Activated CD8-positive, alpha-beta memory T cell treated with anti-CD3 and anti-CD28 coated beads for 1 hour (primary cell): ENCODE measurements at places on chromosomes 12 and 14.

DNA sequence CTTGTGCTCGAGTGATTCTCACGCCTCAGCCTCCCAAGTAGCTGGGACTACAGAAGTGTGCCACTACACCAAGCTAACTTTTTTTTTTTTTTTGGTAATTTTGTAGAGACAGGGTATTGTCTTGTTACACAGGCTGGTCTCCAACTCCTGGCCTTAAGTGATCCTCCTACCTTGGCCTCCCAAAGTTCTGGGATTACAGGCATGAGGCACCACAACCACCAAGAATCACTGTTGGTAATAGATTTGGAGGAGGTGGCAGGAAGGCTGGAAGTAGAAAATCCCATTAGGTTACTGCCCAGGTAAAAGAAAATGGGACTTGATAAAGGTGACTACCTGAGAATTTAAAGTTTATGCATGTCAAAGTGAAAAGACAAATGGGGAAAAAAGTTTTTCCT is 1.4 kb upstream of the CDCA4 start:
- DNase-seq, result no peak

DNA sequence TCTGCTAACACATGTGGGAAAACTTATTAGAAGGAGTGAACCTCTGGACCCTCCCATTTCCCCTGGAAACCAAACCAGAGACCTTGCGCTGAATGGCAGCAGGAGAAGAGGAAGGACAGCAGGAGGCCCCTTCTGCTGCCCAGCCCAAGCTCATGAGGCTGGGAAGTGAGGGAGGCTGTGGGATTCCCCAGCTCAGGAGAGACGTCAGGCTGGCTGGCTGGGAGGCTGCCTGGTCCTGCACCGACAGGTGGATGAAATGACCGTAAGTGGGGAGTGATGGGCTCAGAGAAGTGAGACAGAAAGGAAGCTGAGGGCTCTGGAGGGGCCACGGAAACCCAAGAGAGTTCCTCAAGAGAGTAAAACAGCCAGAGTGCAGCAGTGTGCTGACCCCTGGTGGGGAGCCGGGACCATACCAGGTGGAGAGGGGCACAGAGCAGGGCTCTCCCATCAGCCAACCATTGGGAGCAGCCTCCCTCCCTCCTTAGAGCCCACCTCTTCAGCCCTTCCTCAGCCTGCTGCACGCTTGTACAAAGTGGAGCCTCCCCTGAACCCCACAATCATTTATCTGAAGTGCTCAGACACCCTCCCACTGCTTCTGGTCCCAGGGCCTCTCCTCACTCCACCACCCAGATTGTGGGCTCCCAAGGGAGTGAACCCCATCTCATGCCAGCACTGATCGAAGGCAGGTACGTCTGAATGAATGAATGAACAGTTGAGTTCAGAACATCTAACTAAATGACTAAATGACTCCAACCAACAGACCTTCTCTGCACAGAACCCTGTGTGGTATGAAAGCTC is 14.0 kb downstream of the TAMALIN start:
- DNase-seq, result peak; percentile 51

DNA sequence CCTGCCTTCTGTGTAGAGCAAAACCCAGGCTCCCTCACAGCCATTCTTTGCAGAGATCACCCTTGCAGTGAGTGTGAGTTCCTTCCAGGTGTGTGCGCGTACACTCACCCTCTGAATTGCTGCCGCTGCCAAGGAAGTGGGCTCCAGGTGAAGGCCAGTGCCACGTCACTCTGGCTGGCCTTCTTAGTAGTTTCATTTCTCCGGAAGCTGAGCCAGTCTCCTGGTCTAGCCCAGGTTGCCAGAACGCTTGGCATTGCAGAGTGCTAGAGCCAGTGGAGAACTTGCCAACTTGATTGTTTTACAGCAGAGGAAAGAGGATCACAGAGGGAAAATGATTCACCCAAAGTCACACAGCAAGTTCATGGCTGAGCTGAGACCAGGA is 11.0 kb downstream of the CBLN3 start:
- DNase-seq, result no peak

DNA sequence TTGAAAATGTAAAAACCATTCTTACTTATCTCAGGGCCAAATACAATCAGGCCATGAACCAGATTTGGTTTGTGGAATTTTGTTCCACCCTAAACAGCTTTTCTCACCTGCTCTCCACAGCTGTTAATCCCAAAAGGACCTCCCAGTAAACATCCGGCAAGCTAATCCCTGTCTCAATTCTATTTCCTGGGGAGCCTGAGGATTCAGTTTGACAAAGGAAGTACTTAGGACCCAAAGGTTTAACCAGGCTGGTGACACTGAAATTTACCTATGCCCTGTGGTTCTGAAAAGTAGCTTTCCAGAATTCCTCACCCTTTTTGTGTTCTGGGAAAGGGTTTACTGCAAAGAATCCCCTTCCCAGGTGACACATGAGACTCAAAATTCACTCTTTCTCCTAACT is 15.0 kb downstream of the CAPZA3 start:
- no peak for DNase-seq

DNA sequence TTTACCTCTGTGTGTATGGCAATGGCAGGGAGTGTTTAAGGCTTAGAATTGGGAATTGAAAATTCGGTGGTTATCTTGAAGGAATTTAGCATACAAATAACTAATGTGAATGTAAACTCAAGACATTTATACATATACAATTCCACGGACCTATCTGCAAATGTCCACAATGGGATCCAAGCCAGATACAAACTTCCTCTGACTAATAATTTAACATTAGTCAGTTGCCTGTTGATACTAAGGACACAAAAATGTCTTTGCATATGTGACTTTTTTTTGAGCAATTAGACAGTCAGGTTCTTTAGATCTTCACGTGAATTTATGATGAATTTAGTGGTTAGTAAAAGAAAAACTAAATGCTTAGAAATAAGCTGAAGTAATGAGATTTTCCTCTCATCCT is 40.5 kb downstream of the ESR2 start:
- DNase-seq, result no peak

DNA sequence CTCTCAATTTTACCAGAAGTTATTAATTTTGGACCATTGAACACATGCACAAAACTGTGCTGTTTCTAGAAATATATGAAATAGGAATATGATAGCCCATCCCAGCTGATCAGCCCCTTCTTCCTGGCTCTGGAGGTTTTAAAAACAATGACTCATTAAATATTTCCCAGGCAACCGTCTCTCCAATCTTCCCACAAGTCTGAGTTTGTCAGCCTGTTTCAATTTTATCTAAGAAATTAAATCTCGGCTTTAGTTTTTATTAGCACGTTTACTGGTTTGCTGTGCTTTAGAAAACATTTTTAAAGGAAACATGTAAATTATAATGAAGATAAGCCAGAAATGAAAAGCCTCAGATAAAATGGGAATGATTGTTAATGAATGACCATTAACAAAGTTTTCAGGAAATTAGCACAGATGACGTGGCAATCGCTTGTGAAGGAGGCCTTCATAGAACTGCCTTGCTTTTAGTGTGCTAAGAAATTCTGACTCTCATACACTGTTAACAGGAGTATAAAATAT is 89.3 kb upstream of the RAP1B start:
- DNase-seq, result no peak

GRCh38 chr14:101289230-101289690 is 272.0 kb upstream of the DIO3 start:
- no peak for DNase-seq

GRCh38 chr12:81573228-81573627 is 185.9 kb downstream of the PPFIA2 start:
- DNase-seq, result no peak

- no peak for DNase-seq
These were observed 209.3 kb downstream of the DAD1 start for GRCh38 chr14:22379727-22380126.

GRCh38 chr14:79278798-79279644 is 932.3 kb downstream of the DIO2 start:
- DNase-seq, result no peak

DNA sequence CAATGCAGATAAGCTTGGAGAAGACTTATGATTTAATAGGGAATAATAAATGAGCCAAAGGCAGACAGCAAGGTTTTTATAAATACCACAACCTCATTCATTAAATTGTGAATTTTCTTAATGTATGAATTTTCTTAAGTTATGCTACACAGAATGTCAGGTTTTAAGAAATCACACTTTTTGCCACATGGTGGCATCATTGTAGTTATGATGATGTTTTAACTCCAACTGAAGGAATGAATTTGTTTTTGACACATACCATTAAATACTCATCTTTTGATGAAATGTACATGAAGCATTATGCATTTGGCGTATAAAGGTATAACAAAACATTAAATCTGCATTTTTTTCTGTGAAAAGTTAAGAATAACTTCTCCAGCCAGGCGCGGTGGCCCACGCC is 524.1 kb upstream of the FBXO33 start:
- no peak for DNase-seq

DNA sequence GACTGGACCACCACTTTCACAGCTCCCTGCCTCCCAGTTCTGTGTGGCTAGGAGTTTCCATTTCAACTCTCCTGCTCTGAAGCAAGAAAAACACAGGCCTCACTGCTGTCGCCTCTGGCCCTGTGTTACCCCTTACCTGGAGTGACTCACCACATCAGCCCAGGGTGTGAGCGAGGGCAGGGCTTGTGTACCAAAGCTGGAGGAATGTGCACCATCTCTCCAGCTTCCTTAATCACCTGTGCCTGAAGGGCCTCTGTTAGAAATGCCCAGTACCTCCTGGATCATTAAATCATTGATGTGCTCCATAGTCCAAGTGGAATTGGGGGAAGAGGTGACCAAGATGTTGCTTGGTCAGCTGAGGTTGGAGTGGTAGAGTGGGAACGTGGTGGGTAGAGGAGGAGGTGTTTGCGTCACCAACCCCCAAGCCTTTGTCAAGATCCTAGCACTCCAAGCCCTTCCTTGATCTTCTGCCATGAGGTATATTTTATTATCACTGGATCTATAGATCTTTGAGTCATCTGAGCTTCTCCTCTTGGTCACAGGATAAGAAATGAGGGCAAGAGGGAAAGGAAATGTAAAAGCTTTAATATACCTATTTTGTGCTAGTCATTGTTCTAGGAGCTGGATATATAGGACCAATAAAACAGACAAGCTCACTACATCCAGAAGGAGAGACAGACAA is 51.3 kb downstream of the SSPN start:
- DNase-seq, result no peak

- no peak for DNase-seq
These were observed 90.0 kb downstream of the RIN3 start for GRCh38 chr14:92603309-92604242.

DNA sequence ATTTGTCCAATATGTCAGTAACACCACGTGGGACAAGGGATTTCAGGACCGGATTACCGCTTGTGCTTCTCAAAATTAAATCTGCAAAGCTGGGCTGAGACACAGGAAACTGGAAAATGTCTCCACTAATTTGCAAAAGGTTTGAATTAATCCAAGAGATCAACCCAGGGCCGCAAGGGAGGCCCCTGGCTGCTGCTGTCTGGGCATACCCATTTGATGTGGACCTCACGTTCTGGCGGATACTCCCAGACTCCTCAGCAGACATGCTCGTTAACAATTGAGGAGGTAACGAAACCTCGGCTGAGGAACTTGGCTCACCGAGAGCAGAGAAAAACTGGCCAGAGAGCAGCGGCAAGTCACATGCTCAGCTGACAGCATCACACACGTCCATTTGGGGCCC is 180.6 kb downstream of the SLC15A4 start:
- no peak for DNase-seq

DNA sequence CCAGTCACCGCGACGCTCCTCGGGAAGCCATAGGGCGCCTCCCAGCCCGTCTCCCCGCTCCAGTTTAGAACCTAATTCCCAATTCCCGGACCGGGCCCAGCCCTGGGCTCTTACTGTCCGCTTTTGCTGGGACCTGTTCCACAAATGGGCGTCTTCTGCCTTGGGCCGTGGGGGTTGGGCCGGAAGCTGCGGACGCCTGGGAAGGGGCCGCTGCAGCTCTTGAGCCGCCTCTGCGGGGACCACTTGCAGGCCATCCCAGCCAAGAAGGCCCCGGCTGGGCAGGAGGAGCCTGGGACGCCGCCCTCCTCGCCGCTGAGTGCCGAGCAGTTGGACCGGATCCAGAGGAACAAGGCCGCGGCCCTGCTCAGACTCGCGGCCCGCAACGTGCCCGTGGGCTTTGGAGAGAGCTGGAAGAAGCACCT is 797 bp downstream of the UNG start:
- DNase-seq, result no peak

DNA sequence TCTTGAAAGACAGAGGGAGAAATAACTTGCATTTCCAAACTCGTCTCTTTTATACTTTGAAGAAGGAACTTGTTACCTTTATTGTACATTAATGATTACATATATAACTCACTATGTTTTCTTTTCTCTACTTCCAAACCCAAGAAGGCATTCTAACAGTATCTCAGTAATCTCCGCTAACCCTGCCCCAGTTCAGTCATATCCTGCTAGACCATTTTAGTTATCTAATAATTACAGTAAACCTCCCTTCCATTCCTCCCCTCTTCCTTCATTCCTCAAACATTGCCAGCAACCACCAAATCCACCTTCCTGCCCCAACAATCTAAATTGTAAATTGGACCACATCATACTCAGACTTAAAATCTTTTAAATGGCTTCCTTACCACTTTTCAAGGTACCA is 30.6 kb downstream of the STK38L start:
- DNase-seq, result no peak

DNA sequence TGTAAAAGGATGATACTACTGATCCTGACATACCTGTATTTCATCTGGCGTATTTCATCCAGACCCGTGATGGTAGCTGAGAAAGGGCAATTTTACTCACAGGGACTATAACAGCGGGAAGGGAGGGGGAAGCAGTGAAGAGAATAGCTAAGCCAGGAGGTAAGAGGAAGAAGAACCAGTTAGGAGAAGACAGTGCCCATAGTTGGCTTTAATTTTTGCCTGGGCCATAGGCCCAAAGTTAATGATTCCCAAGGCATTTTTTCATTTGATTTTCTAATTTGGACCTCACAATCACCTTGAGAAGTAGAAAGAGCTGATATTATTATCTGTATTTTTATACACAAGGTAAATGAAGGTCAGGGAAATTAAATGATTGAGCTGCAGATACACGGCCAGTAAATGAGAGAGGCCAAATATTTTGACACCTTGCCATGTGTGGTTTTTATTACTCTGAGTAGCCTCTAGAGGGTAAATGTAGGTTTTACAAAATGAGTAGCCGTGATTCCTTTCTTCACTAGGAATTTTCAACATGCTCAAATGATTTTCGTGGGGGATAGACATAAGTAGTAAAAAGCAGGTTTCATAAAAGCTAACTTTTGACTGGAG is 382.2 kb downstream of the FUT8 start:
- DNase-seq, result no peak

DNA sequence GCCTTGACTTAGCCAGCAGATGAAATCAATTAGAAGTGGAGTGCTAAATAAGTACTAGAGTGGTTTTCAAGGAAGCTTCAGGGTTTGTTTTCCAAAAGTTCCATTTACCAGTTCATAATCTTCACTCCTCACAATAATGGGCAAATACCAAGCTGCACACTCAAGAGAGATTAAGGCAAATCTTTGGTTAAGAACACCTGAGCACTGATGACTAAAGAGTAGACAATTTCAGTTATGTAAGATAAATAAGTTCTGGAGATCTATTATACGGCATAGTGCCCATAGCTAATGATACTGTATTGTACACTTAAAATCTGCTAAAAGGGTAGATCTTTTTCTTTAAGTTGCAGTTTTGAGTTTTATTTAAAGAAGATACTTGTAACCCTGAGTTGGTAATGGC is 125.0 kb downstream of the ARMH4 start:
- no peak for DNase-seq

GRCh38 chr14:65333943-65334687 is 78.4 kb upstream of the FUT8 start:
- DNase-seq, result no peak
